Fibroblast of skin of right biceps (primary cell): ENCODE measurements at places on chromosomes 11 and 22.

- DNase-seq = no peak
Measured at GRCh38 chr11:20563866-20564265, 35.5 kb upstream of the SLC6A5 start.

GRCh38 chr22:27580311-27580897, 221.2 kb downstream of the MN1 start:
- no peak for DNase-seq

- DNase-seq = no peak
Measured at GRCh38 chr11:105448703-105449079, 161.2 kb upstream of the GRIA4 start.

DNA sequence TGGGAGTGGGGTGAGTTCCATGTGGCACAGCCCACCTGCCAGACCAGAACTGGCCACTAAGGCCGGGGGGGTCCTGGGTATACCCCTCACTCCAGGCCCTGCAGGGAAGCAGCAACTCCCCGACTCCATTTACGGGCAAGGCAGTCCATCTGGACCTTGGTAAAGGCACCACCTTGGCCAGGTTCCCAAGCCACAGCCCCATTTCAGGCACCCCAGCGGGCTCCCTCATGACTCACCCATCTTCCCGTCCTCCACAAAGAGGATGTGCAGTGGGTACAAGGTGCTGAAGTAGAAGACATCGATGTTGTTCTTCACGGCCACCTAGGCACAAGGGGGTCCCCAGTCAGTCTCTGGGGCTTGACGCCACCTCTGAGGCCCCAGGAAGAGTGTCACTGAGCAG, 15.7 kb upstream of the RASL10A start:
- DNase-seq = peak; percentile 22

DNA sequence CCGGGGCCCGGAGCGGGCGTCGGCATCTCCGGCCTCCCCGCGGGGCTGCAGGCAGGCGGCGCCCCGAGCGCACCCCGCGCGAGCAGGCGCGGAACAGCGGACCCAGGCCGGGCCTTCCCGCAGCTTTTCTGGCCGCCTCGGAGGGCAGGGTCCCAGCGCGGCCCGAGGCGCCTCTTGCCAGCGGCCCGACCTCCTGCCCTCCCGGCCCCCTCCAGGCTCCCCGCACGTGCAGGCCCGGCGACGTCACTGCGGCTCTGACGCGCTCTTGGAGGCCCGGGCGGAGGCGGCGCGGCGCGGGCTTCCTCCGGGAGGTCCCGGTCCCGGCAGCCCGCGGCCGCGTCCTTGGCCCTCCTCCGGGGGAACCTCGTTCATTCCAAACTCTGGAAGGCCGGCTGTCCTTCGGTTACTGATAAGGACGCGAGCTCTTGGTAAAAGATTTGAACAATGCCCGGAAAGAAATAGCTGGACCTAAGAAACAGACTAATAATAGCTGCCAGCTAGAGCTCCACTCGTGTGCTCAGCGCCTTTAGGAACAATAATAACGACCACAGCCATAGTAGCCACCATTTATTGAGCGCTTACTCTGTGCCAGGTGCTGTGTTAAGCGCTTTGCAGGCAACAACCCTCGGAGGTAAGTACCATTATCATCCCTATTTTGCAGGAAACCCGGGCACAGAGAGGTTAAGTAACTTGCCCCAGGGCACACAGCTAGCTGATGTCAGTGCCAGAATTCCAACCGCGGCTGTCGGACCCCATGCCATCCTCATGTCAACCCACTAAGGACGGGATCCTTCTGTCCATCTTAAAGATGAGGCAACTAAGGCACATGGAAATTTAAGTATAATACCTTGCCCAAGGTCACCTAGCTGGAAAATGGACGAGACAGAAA, 39.1 kb upstream of the CREB3L1 start:
- DNase-seq = peak; percentile 73

DNA sequence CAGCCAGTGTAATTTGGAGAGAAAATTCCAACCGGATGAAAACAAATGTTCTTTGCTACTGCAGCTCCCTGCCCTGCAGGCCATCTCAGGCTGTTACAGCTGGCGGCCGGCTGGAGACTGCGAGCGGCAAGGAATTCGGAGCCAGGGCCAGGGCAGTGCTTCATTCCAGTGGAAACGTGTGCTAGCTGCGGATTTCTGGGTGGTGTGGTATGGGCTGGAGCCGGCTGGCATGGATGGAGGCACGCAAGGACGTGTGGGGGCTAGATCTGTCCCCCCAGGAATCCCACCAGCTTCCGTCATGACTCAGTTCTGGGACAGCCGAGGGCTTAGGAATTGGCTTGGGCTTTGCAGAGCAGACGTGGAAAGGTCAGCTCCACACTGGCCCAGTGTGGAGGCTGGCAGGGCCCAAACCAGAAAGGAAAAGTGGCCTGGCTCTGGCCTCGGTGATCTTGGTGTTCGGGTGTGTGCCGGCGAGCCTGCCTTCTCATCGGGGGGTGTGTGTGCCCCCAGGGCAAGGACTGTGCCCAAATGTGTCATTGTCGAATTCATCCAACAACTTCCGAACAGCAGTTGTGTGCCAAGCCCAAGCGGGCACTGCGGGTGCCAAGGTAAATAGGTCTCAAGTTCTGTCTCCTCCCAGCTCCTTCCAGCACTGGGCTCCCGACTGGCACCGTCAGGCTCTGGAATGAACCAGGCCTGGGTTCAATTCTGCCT, 48.1 kb upstream of the SHISAL1 start:
- DNase-seq = peak; percentile 65

DNA sequence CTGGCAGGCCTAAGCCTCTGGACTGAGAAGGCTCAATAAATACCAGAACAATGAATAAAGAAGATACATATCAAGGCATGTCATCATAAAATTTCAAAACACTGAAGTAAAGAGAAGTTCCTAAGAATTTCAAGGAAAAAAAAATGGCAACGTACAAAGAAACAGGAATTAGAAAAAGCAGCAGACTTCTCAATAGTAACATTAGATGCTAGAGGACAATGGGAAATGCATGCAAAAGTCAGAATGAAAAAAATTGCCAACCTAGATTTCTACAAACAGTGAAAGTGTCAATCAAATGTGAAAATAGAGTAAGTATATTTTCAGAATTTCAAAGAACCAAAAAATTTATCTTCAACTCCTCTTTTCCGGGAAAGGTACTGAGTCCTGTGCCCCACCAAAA, 125.0 kb downstream of the KCNC1 start:
- DNase-seq = no peak

- DNase-seq = no peak
Measured at GRCh38 chr11:120343429-120343828, 7.2 kb downstream of the ARHGEF12 start.

DNA sequence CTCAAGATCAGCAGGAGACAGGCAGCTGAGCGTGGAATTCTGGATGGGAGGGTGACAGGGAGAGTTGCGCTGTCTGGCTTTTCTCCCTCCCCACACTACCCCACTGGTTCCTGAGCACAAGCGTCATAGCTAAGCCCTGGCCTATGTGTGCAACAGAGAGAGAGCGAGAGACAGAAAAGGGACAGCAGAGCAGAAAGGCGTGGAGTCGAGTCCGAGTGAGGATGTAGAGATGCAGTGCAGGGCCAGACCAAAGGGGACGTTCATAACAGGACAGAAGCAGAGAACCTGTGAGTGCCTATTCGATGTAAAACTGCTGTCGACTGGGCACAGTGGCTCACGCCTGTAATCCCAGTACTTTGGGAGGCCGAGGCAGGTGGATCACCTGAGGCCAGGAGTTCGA, 94.0 kb upstream of the TMEM45B start:
- DNase-seq = no peak

DNA sequence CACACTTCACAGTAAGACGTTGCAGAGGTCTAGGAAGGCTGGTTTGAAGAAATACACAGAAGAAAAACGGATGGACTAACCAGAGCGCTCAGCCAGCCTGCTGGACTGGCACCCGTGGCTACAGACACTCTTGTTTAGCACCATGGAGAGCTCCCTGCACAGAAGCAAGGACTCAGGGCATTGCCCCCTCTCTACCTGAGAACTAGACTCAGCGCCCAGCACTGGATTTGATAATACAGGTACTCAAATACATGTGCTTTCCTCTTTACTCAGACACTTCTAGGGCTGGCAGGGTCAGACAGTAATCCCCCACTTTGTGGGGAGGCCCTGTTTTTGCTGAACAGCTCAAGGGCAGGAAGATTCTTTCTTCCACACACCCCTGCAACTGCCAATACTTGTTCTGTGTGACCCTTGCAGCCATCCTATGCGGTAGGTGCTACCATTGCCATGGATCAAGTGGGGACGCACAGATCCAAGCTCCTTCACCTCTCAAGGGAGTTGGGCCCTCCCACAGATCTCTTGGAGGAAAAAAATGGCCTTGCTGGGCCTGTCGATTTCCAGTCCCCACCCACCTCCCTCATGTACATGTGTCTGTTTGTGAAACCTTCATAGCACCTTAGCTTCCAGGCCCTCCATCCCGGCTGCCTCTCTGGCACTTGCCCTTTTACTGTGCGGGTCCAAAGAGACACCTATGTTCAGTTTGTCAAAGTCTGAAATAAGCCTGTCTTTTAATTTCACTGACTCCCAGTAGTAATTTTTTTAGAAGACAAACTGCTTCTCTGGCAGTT, 5.1 kb upstream of the P2RX6 start:
- DNase-seq = peak; percentile 49

GRCh38 chr11:65915101-65915820, 3.6 kb downstream of the C11orf68 start:
- no peak for DNase-seq

GRCh38 chr11:85385547-85385946, 241.6 kb downstream of the DLG2 start:
- DNase-seq = no peak

DNA sequence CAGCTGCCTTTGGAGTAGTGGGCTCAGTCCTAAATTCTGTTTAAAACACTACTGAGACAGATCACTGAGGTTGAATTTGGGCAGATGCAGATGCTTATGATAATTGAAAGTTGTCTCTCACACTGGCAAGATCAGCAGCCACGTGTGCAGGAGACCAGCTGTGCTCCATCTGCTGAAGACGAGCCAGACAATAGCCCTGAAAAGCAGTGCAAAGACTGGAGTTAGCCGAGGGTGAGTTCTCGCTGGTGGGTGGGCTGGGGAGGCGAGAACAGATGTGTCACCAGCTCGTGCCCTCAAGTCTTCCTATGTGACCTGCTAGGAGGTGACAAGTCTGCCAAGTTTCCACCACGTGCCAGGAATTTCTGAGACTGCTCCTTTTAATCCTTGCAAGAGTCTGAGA, 661.3 kb upstream of the B3GAT1 start:
- DNase-seq = no peak

DNA sequence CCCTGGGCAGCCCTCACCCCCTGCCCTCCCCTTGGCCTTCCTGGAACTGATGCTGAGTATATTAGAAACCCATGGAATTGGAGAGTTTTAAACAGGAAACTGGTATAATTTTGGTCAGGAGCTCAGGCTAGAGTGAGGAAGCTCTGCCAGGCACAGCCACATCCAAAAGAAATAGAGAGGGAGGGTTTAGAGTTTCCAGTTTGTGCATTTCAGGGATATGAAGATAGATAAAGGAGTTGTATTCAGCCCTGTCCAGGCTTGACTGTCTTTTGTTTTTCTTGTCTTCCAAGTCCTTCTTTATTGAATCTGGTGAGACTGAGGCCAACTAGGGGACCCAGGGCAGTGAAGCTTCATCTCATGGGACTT, 71.8 kb downstream of the TSPAN18 start:
- no peak for DNase-seq
